ENCODE measurements at places on chromosomes 3 and 15.

DNA sequence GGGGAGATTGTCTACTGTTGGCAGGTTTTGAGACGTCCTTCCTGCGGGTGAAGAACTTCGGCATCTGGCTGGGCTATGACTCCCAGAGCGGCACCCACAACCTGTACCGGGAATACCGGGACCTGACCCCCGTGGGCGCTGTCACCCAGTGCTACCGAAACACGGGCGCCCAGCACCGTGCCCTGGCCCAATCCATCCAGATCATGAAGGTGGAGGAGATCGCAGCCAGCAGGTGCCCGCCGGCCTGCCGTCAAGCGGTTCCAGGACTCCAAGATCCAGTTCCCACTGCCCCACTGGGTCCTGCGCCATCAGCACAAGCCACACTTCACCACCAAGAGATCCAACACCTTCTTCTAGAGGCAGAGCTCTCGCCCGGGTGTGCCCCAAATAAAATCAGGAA, 194.9 kb upstream of the EPHA6 start:
- DNase-seq = no peak

- DNase-seq = no peak
These were observed 69.2 kb downstream of the ISG20 start for GRCh38 chr15:88707771-88708654.

- no peak for DNase-seq
These were observed 36.6 kb downstream of the CLEC3B start for GRCh38 chr3:45062697-45063070.

DNA sequence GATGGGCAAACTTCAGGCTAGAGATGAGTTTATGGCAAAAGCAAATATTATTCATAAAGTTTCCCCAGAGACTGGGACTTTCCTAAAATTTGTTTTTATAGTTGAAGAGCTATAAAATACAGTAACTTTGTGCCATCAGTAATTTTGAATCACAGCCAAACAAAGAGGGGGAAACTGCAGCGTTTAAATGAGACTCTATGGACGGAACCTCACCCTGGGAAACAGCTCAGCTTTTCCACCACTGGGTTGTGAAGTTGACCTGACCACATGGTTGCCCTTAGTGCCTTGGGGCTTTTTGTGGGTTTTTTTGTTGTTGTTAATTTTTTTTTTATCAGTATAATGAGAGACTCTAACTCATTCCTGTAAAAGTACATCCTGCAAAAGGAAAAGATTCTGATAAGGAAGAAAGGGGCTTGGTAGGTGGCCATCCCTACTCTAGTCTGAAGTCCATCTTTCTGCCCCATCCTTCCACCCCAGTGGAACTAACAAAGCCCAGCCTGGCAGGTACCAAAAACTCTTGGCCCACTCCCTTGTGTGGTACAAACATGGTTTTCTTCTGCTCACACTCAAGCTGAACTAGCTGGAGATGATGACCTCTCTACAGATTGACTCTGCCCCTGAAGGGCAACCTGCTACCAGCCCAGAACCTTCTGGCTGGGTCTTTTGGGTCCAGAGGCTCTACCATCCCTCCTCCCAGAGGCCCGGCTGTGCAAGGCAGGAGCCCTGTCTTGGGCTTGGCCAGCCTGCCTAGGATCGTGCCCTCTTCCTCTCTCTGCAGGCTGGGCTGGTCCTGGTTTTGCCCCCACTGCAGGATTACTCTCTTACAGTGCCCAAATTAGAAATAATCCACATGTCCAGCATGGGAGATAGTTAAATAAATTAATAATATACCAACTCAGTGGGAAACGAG, 41.2 kb downstream of the RLBP1 start:
- no peak for DNase-seq

DNA sequence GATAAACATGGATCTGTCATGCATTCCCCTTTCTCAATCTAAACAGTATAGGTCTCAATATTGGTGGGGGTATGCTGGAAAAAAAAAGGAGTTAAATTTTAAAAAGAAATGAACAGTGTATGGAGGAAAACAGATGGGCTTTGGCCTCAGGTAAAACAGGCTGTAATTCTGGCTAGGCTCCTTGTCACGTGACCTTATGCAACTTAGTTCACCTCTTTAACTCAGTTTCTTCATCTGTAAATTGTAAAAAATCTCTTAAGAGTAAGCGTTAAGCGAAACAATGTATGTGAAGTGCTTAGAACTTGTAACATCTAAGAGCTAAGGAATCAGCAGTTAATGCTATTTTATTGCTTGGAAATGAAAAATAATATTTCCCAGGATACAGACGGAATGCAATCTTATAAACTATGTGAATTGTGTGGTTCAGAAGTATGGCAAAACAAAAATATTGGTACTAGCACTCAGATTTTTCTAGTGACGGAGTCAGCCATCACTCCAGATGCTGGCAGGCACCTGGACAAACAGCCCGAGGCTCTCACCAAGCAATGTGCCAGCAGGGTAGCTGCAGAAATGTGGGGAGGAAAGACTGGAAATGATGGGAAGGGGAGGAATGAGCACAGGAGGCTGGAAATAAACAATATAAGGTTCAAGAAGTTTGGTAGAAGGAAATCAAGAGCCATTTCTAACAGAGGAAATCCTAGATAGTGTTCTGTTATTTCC, 172.8 kb downstream of the USP13 start:
- DNase-seq = no peak

GRCh38 chr15:68176601-68177000, 28.5 kb downstream of the CALML4 start:
- no peak for DNase-seq

GRCh38 chr15:72908713-72909112, 125.2 kb upstream of the ADPGK start:
- no peak for DNase-seq

DNA sequence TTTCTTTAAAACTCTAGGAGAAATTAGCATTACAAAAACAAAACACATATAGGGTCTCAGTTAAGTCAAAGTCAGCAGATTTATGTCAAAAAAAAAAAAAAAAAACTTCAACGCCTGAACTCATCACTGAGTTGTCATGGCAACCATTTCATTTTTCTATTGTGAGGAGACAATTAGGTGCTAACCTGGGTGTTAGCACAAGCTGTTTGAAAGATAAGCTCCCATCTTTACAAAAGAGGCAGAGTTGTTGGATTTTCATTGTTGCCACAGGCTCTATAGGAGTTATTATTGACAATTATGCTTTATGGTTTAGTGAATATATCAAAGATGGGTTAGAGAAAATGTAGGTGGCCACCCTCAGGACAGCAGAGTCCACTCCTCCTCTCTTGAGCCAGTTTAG, 806.9 kb downstream of the GRM7 start:
- DNase-seq = no peak

DNA sequence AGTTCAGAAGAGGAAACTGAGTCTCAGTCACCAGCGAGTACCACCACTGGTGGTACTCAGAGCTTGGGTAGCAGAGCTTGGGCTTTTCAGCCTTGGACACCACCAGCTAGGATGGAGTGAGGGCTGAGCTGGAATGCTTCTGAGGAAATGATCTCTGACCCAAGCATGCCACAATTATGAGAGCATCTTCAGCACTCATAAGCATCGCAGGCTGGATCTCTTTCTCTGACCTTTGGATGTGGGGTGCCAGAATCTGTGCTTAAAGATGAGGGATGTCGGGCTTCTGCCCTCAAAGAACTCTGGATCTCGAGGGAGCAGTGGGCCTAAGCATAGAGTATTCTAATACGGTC, 36.4 kb downstream of the ZNF710 start:
- no peak for DNase-seq

DNA sequence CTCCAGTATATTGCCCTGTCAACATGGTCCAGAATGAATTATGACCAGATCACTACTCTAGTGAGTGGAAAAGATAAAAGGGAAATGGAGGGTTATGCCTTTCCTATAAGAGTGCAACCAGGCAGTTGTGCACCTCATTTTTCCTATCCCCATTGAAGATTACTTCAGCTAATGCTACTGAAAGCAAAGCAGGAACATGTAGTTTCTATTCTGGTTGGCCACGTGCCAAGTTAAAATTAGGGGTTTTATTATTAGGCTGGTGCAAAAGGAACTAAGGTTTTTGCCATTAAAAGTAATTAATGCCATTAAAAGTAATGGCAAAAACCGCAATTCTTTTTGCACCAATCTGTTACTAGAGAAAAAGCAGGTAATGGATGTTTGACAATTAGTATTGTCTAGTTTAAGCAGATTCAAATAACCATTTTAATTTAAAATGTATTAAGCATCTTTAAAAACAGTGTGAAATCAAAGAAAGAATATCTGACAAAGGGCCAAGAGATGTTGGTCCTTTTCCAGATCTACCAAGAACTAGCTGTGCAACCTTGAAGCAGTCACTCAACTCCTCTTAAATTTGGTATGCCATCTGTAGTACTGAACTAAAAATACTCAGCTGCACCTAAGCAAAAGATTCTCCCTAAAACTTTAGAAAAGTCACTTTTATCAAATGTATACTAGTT, 567.5 kb upstream of the CCDC54 start:
- no peak for DNase-seq

- no peak for DNase-seq
These were observed 158.6 kb upstream of the NR2F2 start for GRCh38 chr15:96171853-96172296.

- no peak for DNase-seq
These were observed 90.0 kb downstream of the GAP43 start for GRCh38 chr3:115713284-115713683.

DNA sequence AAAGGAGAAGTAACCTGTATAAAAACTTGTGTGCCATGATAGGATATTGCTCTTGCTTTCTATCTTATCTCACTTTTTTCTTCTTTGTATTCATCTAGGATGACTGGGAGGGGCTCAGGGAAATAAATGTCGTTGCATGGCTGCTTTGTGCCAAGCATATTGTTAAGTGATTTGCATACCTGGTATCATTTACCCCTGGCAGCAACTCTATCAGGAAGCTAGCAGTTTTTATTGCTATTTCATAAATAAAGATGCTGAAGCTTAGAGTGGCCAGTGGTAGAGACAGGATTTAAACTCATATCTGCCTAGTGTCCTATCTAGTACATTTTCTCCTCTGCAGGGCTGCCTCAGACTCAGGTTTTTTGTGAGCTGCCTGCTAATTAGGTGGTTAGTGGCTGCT, 253.3 kb downstream of the PTPRG start:
- DNase-seq = no peak

- no peak for DNase-seq
These were observed 289.5 kb downstream of the NEK10 start for GRCh38 chr3:27079427-27080257.

DNA sequence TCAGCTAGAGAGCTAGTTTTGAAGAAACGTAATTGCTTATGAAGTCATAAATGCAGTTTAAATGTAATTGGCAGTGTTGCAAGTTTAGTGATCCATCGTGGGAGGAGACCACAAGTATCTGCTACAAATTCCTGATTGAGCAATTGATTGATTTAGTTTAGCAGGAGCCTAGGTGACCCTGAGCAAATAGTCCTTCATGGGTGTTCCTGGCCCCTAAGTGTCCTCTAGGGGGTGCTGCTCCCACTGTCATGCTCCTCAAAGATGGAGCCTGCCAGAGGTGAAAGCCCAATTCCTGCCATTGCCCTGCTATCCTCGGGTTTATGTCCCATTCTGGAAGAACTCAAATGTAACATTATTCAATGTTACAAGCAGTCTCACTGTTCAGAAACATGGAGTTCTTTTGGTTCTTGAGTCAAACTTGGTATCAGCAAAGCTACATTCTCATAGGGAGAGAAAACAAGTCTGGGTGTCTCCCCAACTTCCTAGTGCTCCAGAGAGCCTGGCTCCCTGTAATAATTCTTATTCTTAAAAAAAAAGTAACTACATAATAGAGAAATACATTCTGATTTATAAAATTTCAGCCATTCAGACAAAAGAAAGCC, 29.8 kb upstream of the SENP5 start:
- DNase-seq = peak; percentile 49

GRCh38 chr15:67067930-67068551, 2.6 kb downstream of the SMAD3 start:
- DNase-seq = no peak
